Sigmoid colon (tissue), 7 donors: ENCODE measurements at places on chromosomes 2 and 18. TPM values are rescaled to one million over a fixed set of nuclear protein-coding genes. Genes with fewer than 3 reads are reported as not detected.
A peak's percentile ranks its signal among the peaks of the same experiment; 100 is the strongest.

DNA sequence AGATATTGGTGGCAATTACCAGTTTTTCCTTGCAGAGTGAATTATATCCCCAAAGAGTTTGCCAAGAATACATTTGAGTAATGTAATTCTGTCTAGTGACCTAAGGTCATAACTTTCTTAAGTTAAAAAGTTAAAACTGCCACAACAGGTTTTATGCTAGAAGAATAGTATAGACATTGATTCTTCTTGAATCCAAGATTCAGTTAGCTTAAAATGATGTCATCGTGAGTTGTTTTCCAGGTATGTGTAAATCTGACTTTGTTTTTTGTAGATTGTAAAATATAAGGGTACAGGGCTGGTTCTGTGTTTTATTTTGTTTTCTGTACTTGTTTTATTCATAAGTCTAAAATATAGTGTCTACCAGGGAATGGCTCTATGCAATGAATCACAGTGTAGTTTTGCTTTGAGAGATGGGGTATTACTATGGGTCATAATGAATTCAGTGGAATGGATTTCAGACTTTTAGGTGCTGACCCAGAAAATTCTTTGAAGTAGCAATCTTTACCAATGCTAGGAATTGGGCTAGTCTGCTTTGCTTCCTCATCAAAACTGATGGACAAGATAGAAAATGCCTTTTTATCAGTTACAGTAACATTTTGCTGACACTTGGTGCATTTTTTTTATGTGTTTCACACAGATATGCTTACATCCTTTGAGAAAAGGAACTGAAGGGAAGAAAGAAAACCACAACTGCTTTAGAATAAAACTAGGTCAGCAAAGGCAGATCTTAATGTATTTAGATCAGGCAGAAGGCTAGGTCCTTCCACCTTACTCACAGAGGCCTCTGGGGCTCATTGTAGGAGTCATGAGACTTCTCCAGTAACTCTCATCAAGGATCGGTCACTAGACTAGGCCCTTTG is 20.8 kb upstream of the MGAT5 start:
- no peak overlapping the region for H3K27ac ChIP-seq
- H3K36me3 ChIP-seq: no peaks in the 10 kb centered on the region
- H3K4me3 ChIP-seq: no peak overlapping the region
- DNase-seq: no peak
- no peaks in the 10 kb centered on the region for H3K27me3 ChIP-seq

MRPL53 gene
- 59.7 TPM for total RNA-seq

ASPRV1 gene
- total RNA-seq: 1.3 TPM

TSPYL6 gene
- 0.16 TPM for total RNA-seq

DNA sequence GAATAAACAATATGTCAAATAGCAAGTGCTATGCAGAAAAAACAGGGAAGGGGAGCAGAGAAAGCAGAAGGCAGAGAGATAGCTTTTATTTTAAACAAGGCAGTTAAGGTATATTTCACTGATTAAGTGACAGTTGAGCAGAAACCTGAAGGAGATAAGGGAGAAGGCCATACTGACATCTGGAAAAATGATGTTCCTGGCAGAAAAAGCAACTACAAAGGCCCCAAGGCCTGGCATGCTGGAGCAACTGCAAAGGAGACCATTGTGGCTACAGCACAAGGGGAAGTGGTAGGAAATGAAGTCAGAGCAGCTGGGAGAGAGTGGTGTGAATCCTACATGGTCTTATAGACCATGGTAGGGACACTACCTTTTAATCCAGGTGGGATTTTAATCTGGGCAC is 8.9 kb upstream of the PCBP1 start:
- no peak overlapping the region for H3K27ac ChIP-seq
- peaks cover 96% of the 10 kb centered on the region for H3K36me3 ChIP-seq
- no peaks in the 10 kb centered on the region for H3K4me1 ChIP-seq

SYT4 gene
- total RNA-seq: 5.3 TPM

- no peaks in the 10 kb centered on the region for H3K27me3 ChIP-seq
- H3K27ac ChIP-seq: no peak overlapping the region
- DNase-seq: no peak
- H3K36me3 ChIP-seq: peaks cover 32% of the 10 kb centered on the region
Measured at GRCh38 chr18:76376225-76376624, 118.8 kb downstream of the ZNF516 start.

GRCh38 chr18:55515214-55515613 is 72.8 kb downstream of the TCF4 start:
- H3K27me3 ChIP-seq: no peaks in the 10 kb centered on the region
- H3K4me1 ChIP-seq: peaks cover 11% of the 10 kb centered on the region
- H3K4me3 ChIP-seq: no peak overlapping the region
- H3K36me3 ChIP-seq: no peaks in the 10 kb centered on the region
- no peak for DNase-seq
- no peak overlapping the region for H3K27ac ChIP-seq

GPR17 gene
- total RNA-seq: not detected

MOCOS gene
- 1.4 TPM for total RNA-seq

DNA sequence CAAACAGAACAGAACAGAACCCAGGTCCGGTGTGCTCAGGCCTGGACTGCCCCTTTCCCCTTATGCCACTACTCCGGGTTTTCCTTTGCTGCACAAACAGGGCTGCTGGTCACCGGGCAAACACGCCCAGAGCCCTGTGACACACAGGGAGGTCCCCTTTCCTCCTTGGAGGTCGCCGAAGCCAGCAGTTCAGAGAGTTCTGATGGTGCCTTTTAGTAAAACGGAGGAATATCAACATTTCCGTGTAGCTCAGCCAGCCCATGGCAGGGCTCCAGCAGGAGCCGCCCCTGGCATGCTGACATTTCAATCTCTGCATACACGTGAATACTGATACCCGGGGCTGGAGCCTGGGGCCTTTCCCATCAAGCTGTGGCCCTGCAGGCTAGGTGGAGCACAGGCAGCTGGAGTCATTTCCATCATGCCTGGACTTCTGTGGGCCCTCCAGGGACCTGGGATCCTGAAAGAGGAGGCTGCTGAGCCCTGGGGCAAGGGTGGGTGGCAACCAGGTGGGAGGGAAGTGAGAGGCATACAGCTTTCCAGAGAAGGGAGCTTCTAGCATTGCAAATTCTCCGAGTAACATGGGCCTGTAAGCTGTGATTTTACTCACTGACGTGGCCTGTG is 91.4 kb upstream of the PXDN start:
- H3K27ac ChIP-seq: no peak overlapping the region
- H3K27me3 ChIP-seq: no peaks in the 10 kb centered on the region
- H3K36me3 ChIP-seq: no peaks in the 10 kb centered on the region
- no peak for DNase-seq
- no peaks in the 10 kb centered on the region for H3K4me1 ChIP-seq

GRCh38 chr18:6764382-6764781 is 34.9 kb downstream of the ARHGAP28 start:
- no peaks in the 10 kb centered on the region for H3K27me3 ChIP-seq
- H3K36me3 ChIP-seq: no peaks in the 10 kb centered on the region
- no peak overlapping the region for H3K4me3 ChIP-seq
- H3K27ac ChIP-seq: peak overlapping the region; percentile 68

IL1R2 gene
- total RNA-seq: 15.9 TPM
